Liver (tissue), 10 donors: ENCODE measurements at places on chromosomes 1 and 21. TPM values are rescaled to one million over a fixed set of nuclear protein-coding genes. Genes with fewer than 3 reads are reported as not detected.
A peak's percentile ranks its signal among the peaks of the same experiment; 100 is the strongest.

GRCh38 chr1:211925016-211925415 is 94.5 kb upstream of the LPGAT1 start:
- no peak for DNase-seq

ZMPSTE24 gene
- 17.3 TPM for polyA plus RNA-seq

GRCh38 chr1:202567738-202568137 is 142.5 kb downstream of the SYT2 start:
- DNase-seq = no peak

UBE2U gene
- not detected for polyA plus RNA-seq

- DNase-seq = peak; percentile 79
These were observed at the start of gene NR0B2 for GRCh38 chr1:26913754-26914619. Gene NR0B2 (minus strand): TSS chr1:26913975. CDS start chr1:26913940, 35 bp downstream.

DEPDC1 gene
- 0.58 TPM for polyA plus RNA-seq

- DNase-seq = no peak
These were observed 20.4 kb upstream of the ANGPTL7 start for GRCh38 chr1:11168731-11169130.

KLHDC9 gene
- polyA plus RNA-seq = 2.4 TPM
